Daoy (cell line): ENCODE measurements at places on chromosomes 5 and 9.
A peak's percentile ranks its signal among the peaks of the same experiment; 100 is the strongest.

DNA sequence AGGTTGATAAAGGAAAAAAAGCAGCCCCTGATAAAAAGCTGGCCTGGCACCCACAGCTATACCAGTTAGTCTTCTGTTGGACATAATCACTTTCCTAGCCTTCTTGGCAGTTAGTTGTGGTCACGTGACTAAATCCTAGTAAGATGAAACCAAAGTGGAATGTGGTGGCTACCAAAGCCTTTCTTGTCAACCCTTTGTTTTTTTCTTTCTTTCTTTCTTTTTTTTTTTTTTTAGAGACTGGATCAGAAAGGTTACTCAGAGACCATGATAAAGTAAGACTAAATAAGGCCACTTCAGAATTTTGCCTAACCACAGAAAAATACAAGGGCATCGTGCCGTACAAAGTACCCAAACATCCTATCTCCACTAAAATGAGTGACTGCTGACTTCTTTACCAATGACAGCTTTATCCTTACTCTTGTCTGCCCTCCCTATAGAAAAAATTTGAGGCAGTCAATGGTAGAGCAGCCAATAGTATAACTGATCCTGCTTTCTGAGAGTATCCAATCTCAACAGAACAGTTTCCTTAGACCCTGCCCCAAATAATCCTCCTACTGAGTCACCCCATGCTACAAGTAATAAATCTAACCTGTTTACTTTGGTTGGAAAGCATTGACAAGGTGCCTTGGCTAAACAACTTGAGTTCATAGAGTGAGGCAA, 14.2 kb upstream of the KIF27 start:
- peak; percentile 78 for DNase-seq

GRCh38 chr5:142290577-142291299, 34.1 kb downstream of the SPRY4 start:
- DNase-seq = peak; percentile 69

GRCh38 chr5:34848230-34848629, 9.3 kb downstream of the TTC23L start:
- no peak for DNase-seq

DNA sequence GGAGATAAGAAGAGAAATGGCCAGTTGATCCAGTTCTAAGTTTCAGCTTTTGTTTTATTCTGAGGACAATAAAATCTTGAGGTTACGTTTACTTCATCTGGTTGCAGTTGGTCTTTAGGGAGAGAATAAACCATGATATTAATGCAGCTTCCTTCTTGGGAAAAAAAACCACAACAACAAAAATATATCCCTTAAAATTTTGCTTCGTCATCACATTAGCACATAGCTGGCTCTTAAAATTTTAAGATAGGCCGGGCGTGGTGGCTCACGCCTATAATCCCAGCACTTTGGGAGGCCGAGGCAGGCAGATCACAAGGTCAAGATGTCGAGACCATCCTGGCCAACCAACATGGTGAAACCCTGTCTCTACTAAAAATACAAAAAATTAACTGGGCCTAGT, 86.4 kb downstream of the EQTN start:
- DNase-seq = no peak

DNA sequence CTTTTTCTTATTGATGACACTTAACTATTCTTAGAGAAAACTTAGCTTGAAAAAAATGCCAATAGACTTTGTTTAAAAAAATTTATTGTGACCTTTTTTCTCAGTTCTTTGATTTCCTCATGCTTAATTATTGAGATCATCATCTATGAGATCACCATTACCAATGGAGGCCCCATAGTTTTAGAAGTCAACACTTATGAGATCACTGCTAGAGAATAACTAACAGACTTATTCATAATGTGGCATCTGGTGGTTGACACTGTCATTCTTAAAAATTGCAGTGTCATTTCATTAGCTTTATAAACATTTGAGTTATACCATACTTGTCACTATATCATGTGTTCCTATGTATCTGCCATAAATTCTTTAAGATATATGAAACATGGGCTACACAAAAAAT, 14.9 kb upstream of the FEM1C start:
- DNase-seq = no peak

DNA sequence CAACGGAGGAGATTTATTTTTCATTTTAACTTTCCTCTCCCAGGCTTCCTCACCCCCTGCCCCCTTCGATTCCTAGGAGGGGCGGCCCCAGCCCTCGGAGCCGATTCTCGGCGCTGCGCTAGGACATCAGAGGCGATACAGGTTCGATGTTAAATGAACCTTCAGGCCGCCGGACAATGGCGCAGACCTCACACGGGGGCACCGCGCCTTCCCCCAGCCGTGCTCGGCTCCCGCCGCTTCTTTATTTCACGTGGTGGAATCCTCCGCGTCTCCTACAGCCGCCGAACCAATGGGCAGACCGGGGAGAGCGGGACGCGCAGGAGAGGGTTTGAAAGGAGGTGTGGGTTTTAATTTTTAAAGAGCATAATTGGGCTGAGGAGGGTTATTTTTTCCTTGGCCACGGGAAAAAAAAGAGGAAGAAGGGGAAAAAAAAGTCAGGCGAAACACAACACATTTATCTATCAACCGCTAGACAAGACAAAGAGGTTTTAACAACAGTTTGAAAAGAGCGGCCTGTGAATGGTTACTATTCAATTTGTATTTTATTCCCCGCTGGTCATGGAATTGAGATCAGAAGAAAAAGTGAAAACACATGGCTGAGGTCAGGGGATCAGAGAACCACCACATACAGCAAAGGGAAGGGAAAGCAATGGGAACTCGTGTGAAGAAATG, 126.8 kb downstream of the TMEM174 start:
- DNase-seq = no peak

- no peak for DNase-seq
These were observed 7.0 kb downstream of the NDUFB6 start for GRCh38 chr9:32565967-32566366.

DNA sequence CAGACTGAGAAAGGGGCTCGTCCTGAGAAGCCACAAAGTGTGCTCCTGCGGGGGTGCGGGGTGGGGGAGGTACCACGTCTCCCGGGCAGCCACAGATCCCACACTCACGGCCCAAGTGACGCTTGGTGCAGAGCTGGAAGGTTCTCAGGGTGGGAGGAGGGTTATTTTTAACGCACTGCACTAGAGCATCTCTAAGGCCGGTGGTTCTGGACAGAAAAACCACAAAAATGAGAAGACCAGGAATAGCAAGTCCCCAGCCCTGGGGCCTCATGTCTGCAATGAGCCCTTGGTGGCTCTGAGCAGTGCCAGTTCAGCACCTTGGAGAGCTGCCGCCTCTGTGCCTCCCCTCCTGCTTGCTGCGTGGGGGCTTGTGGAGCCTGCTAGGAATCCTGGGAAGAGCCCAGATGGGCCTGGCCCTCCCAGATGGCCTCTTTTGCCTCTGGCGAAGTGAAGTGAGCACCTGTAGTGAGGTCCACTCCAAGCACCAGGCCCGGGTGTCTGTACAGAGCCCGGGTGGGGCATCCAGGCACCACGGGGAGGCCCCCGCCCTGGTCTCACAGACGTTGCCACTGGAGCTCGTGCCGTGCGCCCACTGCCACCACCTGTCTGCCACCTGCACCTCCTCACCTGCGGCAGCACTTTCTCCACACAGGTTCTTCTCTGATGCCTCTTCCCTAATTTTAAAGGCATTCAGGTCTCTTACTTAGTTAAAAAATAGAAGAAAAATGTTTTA, 48.9 kb upstream of the CACNA1B start:
- peak; percentile 40 for DNase-seq

DNA sequence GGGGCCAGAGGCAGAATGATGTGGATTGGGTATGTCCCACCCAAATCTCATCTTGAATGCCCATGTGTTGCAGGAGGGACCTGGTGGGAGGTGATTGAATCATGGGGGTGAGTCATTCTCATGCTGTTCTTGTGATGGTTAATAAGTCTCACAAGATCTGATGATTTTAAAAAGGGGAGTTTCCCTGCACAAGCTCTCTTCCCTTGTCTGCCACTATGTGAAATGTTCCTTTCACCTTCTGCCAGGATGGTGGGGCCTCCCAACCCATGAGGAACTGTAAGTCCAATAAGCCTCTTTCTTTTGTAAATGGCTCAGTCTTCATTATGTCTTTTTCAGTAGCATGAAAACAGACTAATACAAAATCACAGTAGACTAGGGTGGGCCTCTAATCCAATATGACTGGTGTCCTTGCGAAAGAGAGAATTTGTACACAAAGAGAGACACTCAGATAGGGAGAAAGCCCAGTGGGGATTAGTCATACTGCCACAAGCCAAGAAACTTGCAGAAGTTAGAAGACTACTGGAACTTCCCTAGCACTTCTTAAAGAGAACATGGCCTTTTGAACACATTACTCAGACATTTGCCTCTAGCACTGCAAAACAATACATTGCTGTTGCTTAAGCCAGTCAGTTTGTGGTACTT, 68.4 kb downstream of the ANXA1 start:
- DNase-seq = peak; percentile 27

GRCh38 chr9:105693435-105694189, 729 bp upstream of the TMEM38B start:
- peak; percentile 17 for DNase-seq

DNA sequence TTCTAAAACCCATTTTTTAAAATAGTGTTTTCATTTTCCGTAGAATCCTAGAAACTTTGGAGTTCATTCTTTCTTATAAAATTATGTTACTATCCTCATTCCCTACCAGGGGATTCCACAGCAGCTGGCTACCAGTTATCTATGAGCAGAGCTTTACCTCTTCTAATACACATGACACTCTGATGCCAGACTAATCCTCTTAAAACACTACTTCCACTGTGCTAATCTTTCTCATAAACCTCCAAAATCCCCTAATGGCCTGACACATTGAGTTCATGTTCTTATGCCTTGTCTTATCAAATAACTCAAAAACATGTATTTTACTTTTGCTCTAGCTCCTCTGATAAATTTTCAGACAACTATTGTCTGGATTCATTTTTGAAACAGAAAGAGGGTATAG, 633.6 kb upstream of the FTMT start:
- no peak for DNase-seq

DNA sequence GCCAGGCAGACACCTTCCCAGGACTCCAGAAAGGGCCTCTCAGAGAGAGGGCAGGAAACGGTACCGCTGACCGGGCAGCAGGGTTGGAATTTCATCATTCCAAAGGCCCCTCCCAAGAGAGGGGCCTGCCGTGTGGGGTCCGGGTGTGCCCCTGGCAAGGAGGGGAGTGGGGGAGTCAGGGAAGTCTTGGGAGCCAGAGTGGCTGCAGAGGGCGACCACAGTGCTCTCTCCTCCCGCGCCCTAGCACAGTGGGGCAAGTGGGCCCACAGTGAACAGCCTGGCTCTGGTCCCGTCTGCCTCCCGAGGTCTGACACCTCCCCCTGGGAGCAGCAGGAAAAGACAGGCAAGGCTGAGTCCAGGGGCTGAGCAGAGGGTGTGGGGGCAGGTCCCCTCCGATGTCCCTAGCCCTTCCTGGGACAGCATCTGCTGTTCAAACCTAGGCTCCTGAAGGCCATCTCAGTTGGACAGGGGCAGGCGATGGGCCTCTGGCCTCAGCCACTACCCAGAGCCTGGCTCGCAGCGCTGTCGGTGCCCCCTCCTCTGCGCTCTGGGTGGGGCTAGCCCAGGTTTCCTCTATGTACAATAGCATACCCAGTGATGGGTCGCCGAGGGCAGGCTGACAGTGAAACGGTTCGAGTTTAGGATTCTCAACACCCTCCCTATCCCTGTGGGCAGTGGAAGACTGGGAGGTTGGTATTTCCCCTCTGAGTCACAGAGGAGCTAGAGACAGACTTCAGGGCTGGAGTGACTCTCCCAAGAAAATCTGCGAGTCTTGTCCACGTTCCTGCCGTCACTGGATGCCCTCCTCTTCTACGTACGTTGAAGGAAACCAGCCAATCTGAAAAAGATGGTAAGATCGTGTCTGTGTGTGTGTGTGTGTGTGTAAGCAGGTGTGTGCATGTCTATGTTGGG, 25.4 kb upstream of the SARDH start:
- no peak for DNase-seq

- DNase-seq = no peak
These were observed 45.3 kb upstream of the SUSD3 start for GRCh38 chr9:93012963-93013855.

DNA sequence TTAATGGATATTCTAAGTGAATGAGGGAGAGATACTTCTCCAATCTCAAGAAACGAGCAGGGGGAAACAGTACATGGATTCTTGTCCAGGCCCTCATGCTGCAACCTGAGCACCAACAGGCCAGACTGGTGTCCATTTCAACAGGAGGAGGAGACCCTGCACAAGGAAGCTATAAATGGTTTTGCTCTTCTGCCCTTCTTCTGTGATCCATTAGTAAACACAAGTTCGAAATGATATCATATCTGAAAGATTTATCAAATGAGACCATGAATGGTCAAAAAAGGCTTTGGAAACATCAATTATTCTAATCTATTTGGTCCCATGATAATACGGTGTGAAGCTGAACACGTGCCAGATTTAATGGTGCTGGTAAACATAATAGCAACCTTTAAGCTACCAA, 109.8 kb downstream of the NR6A1 start:
- peak; percentile 41 for DNase-seq

- peak; percentile 2 for DNase-seq
These were observed 99.5 kb upstream of the FBXL17 start for GRCh38 chr5:108481355-108481931.

DNA sequence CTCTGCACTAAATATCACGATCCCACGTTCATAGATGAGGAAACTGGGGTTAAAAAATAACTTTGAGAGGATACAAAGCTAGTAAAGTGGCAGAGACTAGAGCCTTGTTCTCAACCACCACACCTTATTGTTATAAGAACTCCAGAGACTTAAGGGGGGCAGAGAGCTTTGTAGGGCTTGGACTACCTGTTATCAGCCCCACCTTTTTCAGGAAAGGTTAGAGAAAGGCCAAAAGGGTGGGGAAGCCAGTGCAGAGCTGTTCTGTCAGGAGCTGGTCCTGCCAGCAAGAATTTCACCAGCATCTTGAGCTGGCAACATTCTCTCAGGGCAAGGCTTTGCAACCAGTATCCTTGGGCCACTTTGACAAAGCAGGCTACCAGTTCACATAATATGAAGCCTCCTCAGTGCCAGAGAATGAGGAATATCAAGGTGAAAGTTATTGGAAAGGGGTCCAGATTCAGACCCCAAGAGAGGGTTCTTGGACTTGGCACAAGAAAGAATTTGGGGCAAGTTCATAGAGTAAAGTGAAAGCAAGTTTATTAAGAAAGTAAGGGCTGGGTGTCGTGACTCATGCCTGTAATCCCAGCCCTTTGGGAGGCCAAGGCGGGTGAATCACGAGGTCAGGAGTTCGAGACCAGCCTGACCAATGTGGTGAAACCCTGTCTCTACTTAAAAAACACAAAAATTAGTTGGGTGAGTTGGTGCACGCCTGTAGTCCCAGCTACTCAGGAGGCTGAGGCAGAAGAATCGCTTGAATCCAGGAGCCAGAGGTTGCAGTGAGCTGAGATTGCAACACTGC, 66.2 kb upstream of the CLINT1 start:
- DNase-seq = peak; percentile 11

DNA sequence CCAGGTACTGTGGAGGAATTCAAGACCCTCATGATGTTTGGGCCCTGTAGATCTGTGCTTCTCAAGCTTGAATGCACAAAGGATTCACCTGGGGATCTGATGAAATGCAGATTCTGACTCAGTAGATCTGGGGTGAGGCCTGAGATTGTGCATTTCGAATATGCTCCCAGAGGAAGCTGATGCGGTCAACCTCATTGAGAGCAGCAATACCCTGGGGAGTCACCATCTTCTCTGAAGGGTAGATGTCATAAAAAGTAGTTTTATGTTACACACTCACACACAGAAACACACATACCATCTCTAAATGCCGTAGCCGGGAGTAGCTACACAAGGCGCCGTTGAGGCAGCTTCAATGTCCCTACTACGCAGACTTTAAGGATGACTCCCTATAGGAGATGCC, 55.8 kb upstream of the CPEB4 start:
- DNase-seq = no peak

- no peak for DNase-seq
These were observed 4.2 kb downstream of the LECT2 start for GRCh38 chr5:135950611-135951010.

GRCh38 chr9:78972303-78972999, 599.3 kb upstream of the TLE4 start:
- DNase-seq = no peak
